A549 treated with CORT108297 at 1 μM for 4 hours (cell line): ENCODE measurements at places on chromosomes 2 and 18. TPM values are rescaled to one million over a fixed set of nuclear protein-coding genes. Genes with fewer than 3 reads are reported as not detected.

CPO gene
- 0.09 to 0.15 TPM (median 0.12 TPM) in 3 of 5 replicates, not detected in the others for total RNA-seq

TCF7L1 gene
- total RNA-seq, result 6.7 to 9.5 TPM (median 9.2 TPM) in 5 replicates

BOK gene
- total RNA-seq, result 24.8 to 38.6 TPM (median 35.9 TPM) in 5 replicates

SMAD7 gene
- total RNA-seq, result 20.6 to 27.3 TPM (median 24.6 TPM) in 5 replicates

TMEM182 gene
- total RNA-seq, result 3.6 to 5.9 TPM (median 5.3 TPM) in 5 replicates

KCNE4 gene
- total RNA-seq, result 0.66 to 0.90 TPM (median 0.83 TPM) in 5 replicates

GREB1 gene
- total RNA-seq, result 2.5 to 3.0 TPM (median 2.8 TPM) in 5 replicates

SCTR gene
- total RNA-seq, result not detected in 5 replicates

SCN9A gene
- 2.8 to 5.6 TPM (median 4.5 TPM) in 5 replicates for total RNA-seq

EXOC6B gene
- 5.7 to 8.6 TPM (median 7.2 TPM) in 5 replicates for total RNA-seq

ACMSD gene
- total RNA-seq, result not detected in 5 replicates

CNGA3 gene
- total RNA-seq, result 0.06 TPM in 1 of 5 replicates, not detected in the others

CRYBA2 gene
- total RNA-seq, result not detected in 5 replicates

ABCG8 gene
- not detected in 5 replicates for total RNA-seq

EHD3 gene
- total RNA-seq, result 8.0 to 9.7 TPM (median 8.9 TPM) in 5 replicates

SERPINB4 gene
- 0.14 to 0.25 TPM (median 0.19 TPM) in 5 replicates for total RNA-seq
